ENCODE measurements at places on chromosomes 7 and 10. TPM values are rescaled to one million over a fixed set of nuclear protein-coding genes. Genes with fewer than 3 reads are reported as not detected.

Gene SAP25
- not detected for total RNA-seq

Gene CNPY1
- total RNA-seq: not detected

Gene CC2D2B
- not detected for total RNA-seq

Gene SCART1
- total RNA-seq: 0.30 TPM

Gene SKIDA1
- 0.04 TPM for total RNA-seq

Gene SLC25A28
- total RNA-seq: 9.9 TPM

Gene HOXA2
- 0.61 TPM for total RNA-seq
